ENCODE measurements at places on chromosomes 12 and 14.

- DNase-seq, result no peak
Observed at GRCh38 chr14:44291366-44291915, 215.6 kb downstream of the FSCB start.

- peak; percentile 56 for DNase-seq
Observed at GRCh38 chr12:62466018-62466593, 520 bp upstream of the MON2 start.

- peak; percentile 88 for DNase-seq
Observed at GRCh38 chr14:93855737-93856136, 67.5 kb upstream of the PRIMA1 start.

- no peak for DNase-seq
Observed at GRCh38 chr14:28767853-28768741, 1.5 kb downstream of the FOXG1 start.

DNA sequence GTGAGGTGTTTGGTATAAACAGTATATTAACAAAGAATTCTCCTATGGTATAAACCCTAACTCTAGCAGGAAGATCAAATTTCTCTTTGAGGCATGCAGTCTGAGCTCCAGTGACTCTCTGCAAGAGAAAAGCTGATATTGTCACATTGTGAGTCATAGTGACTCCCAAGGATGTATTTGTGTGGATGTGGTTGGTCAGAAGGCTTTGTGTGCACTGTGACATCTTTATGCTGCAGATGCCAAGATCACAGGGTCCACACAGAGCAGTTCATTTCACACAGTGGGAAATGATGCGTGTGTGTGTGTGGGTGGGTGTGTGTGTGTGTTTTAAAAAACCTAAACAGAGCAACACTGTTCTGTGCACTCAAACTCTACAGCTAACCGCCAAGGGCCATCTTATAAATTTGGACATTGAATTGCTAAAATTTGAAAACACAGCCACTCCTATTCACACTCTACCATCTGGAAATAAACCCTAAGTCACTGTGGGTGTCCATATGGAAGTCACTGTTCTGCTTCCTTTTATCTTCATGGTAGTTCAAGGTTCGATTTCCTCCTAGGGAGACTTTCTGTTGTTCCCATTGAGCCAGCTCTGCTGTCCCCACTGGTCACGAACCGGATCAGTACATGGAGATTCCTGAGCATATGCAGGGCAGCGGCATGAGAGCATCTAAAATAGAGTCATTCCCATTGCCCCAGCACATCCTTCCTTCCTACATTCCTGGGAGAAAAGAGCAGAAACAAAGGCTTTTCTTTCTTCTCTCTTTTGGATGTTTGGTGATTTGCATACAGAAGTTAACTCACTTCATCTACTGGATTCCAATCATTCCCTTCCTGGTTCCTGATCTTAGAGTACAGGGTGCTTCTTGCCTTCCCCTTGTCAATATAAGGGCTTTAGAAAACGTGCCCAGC is 727.6 kb downstream of the DIO2 start:
- peak; percentile 67 for DNase-seq

DNA sequence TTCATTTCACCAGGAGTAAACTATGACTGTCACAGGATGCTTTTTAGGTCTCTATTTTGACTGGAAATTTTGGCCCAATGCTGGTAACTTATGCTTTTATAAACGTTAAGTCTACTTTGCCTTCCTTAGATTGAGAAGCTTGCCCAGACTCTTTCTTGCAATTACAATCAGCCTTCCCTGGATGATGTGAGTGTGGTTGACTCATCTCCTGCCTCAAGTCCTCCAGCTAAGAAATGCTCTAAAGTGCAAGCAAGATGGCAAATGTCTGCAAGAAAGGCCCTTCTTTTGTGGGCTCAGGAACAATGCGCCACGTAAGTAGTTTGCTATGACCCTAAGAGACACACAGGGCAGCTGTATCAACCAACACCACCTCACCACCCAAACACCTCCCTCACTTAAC is 96.9 kb downstream of the SYNE2 start:
- no peak for DNase-seq

DNA sequence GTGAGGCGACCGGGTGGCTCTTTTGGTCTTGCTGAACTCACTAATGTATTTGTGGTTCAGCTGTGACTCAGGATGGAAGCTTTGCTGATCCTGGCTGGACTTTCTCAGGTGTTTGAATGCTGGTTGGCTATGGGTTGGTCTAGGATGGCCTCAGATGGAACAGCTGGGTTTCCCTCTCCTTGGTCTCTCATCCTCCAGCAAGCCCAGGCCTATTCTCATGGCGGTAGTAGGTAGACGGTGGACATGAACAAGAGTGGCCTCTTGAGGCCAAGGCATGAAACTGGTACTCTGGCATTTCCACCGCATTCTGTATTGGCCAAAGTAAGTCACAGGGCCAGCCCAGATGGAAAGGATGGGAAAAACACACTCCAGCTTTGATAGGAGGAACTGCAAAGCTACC is 11.8 kb upstream of the POLR3B start:
- no peak for DNase-seq

DNA sequence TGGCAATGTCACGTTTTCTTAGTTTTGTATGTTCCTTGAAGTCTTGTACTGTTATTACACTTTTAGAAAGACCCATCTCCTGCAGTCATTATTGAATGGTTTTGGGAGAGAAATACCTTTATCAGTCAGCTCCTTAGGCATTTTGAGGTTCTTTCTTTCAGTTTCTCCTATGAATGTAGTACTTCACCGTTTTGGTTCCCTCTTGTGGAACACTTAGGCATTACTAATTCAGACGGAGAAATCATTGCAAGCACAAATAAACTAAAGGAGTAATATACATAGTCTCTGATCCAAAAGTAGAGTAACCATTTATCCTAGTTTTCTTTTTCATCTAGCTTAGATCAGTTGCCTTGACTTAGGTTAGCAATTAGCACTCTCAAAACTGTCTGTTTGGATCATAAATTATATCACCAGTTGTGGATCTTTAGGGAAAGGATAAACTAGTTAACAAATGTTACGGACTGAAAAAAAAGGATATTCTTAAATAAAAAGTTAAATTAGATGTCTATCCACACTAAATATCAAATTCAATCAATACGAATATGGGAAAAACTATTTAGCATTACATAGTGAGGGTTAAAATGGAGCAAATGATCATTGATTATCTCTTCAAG is 1538.3 kb upstream of the SEL1L start:
- peak; percentile 43 for DNase-seq

- peak; percentile 32 for DNase-seq
Observed at GRCh38 chr14:77148510-77149231, 7.1 kb upstream of the ZDHHC22 start.

DNA sequence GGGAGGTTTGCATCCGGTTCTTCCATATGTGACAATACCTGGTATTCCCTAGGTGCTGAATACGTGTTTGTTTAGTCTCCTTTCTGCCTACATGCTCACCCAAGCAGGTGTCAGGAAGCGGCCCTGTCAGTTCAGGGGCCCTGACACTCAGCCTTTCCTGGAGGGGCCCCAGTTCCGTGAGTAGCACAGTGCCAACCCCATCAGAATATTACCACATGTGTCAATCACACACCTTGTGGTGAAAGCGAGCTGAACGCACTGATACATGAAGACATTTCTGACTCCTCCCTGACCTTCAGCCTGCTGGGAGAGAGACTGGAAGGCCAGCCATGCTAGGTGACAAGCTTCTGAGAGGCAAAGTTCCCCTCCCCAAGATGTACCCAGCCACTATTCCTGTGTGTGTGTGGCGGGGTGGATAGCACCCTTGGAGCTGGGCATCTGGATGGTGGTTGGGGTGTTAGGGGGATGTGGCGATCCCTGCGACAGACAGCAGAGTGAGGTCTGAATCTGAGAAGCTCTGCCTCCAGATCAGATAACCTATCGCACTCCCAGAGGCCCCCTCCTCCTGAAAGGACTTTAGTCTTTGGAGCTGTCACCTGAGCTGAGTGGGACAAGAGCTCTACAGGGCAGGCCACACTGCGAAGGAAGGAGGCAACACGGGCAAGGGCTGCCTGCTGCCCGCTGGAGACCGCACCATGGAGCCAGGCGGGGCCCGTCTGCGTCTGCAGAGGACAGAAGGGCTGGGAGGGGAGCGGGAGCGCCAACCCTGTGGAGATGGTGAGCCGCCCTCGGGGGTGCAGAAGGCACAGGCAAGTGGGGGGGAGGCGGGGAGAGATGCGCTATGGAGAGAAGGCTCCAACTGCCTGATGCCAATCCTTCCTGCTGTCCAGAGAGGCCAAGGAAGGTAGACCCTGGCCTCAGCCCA is at the start of gene SOAT2:
Gene SOAT2 (plus strand): TSS at position 604 of the 925 bp plus-strand sequence. CDS start 92 bp downstream, at position 696.
- DNase-seq, result peak; percentile 29

DNA sequence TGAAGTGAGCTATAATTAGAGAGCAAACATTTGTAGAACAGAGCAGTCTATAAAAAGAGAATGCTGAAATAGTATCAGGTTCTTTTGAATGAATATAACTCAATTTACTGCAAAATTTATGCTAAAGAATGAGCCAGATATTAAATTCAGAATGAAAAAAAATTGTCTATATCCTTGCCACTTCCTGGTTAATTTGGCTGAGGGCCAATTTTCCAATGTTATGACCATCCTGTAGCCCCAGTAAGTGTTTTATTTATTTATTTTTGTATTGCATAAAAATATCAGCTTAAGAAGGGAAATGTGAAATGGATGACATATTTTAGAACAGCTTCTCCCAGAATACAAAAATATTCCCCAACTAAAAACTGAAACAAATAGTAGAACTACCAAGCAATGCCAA is 263.4 kb downstream of the SOX5 start:
- DNase-seq, result no peak

GRCh38 chr14:44170101-44170500 is 337.0 kb downstream of the FSCB start:
- DNase-seq, result no peak

GRCh38 chr12:103160622-103161021 is 203.1 kb downstream of the ASCL1 start:
- no peak for DNase-seq

DNA sequence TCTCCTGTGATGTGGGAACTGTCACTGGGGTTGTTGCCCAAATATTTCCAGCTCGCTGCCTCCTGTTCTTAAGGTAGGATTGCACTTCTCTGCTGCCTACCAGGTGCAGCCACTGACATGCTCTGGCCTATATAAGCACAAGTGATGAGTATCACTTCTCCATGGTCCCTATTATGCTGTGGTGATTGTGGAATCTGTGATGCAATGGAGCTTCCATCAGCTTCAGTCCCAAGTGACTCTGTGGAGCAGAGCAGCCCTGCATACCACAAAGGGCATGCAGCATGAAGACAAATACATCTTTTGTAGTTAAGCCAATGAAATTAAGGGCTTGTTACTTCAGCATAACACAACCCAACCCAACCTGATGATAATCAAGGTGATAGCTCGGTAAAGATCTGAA is 43.5 kb downstream of the CKAP4 start:
- DNase-seq, result no peak

DNA sequence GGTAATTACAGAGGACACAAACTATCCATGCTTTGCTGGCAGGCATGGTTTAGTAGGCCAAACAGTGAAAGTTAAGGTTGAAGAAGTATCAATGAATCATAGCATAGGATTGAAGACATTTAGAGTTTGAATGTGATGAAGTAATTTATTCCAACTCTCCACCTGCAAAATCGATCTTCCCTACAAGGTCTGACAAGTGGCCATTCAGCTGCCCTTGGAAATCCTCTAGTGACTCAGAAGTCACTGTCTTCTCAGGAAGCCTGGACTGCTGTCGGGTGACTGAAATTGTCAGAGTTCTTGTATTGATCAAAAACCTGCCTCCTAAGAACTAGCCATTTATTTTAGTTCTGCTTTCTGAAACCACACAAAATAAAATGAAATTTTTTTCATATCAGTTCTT is 17.7 kb upstream of the STXBP6 start:
- DNase-seq, result no peak

DNA sequence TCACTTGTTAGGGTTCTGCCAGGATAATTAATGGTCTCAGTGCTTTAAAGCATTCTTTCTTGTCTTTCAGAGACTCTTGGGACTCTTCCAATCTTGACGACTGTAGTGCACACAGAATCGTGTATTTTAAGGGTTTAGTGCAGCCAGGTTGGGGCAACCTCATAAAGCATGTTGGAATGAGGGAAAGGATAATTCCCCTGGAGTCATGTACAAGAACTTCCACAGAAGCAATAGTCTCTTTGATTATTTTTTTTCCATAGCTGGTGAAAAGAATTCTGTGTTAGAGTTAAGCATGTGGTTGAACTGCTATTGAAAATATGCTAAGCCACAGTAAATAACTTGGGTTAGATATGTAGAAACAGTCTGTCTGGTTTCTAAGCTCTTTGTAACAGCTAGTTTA is 246.8 kb upstream of the DAAM1 start:
- no peak for DNase-seq

DNA sequence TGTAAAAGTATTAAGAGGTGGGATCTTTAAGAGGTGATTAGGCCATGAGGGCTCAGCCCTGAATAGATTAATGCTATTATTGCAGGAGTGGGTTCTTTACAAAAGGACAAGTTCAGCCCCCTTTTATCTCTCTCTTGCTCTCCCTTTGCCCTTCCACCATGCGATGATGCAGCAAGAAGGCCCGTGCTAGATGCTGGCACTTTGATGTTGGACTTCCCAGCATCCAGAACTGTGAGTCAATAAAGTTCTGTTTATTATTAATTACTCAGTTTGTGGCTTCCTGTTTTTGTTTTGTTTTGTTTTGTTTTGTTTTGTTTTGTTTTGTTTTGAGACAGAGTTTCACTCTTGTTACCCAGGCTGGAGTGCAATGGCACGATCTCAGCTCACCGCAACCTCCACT is 10.1 kb downstream of the RNASE1 start:
- DNase-seq, result no peak

DNA sequence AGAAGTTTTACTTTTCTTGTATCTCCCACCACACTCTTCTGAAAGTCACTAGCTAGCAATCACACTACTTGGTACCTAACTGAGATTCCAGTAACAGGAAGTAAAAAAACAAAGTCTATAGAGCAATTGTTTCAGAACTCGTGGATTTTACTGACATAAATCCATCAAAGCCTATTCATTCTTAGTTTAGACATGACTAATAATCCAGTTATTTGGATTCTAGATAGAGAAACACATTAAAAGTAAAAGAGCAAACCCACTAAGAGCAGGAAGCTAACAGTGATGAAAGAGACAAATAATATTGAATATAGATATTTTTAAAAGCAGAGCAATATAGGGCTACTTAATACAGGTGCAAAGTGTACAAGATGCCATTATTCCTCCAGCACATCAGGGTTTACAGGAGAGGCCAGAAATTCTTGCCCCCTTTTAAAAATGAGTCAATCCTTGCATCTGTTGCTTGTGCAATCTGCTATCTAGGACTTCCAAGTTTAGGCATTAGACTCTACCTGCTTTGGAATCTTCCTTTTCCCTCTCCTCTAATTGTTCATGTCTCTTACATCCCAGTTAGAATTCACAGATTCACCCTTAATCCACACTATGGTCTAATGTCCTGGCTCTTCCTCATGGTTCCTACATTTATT is 6.0 kb downstream of the HEATR5A start:
- DNase-seq, result no peak
